ENCODE measurements at places on chromosomes 7 and 10.

- DNase-seq = peak; percentile 45
Observed at GRCh38 chr10:24969841-24970281, 17.5 kb upstream of the PRTFDC1 start.

DNA sequence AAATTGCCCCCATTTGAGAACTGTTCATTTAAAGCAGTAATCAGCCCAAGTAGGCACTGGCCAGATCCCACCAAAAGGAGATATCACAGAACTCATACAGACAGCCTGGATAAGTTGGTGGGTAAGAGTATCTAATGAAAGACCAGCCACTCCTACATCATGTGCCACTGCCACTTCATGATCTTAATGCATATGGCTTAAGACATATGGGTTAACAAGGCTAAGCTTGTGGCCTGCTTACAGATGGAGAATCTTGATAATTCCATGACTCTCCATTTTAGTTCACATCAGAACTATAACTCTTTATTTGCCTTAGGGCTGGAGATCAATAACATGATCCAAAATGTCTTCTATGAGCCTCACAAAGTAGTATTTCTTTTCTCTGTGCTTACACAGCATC, 6.8 kb upstream of the IFIT1B start:
- DNase-seq = no peak

DNA sequence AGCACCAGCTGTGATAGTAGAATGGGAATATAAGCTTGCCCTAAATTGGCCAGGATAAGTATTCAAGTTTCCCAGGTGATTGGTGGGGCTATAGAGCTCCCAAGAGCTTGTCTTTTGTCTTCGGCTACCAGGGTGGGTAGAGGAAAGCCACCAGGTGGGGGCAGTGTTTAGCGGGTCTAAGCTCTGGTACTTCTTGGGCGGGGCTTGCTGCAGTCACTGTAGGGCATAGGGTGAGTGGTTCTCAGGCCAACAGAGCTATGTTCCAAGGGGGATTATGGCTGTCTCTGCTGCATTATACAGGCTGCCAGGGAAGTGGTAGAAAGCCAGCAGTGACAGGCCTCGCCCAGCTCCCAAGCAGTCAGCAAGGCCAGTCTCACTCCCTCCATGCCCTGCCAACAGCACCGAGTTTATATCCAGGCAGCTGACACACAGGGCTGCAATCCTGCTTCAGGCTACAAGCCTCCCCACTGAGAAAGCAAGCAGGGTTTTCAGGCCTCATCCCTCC, 110.7 kb downstream of the ZNF467 start:
- peak; percentile 61 for DNase-seq

GRCh38 chr7:57203161-57203791, 71.0 kb upstream of the ZNF479 start:
- no peak for DNase-seq

- peak; percentile 84 for DNase-seq
Observed at GRCh38 chr7:80372415-80372814, 139.4 kb downstream of the GNAT3 start.

DNA sequence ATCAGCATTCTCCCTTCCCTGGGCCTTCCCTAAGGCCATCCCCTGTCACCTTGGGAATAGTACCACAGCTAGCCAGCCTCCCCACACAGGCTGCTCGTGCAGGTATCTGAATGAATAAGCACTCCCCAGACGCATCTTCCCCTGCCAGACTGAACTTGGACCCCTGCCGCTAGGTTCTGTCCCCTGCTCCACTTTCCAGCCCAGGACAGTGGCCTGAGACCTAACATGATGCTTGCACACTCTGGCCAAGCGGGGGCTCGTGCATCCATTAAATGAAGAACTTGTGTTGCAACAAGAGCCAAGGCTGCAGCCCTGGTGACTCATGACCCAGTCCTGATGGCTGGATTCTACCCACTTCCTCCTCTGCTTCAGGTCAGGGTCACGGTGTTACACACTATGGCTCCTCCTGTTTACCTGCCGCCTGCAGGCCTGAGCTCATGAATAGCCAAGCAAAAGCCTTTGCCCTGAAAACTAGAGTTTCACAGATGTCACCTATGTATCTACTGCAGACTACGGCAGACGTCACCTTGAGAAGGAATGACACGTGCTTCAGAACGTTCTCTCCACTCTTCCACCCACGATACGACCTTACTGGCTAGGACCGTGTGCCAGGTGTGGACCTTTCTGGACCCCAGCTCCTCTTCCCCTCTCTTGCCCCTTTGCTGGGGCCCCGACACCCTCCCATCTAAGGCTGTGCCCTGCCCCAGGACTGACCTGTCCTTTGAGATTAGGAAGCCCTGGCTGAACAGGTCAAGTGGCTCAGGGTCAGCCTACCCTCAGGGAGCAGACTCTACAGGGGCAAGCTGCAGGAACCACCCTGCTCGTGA, 6.5 kb downstream of the ASB13 start:
- peak; percentile 79 for DNase-seq

- no peak for DNase-seq
Observed at GRCh38 chr10:49596493-49596809, 13.7 kb upstream of the SLC18A3 start.

DNA sequence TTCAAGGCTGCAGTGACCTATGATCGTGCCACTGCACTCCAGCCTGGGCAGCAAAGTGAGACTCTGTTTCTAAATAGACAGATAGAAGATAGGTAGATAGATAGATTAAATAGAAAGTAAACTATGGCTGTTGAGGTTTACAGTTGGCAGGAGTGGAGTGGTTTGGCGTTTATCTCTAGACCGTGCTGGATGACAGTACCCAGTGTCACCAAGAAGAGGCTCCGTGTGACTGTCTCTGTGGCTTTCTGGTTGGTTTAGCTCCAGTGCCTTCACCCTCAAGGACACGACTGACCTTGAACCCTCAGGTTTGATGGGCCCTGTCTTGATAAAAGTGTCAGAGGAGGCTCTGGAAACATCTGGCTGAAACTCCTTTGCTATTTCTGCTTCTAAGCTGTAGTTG, 31.7 kb downstream of the CHST12 start:
- no peak for DNase-seq

GRCh38 chr10:11148142-11149028, 130.7 kb downstream of the CELF2 start:
- DNase-seq = no peak

GRCh38 chr10:48939790-48940325, at the start of gene LRRC18:
LRRC18 (minus strand) TSS chr10:48939840; CDS start chr10:48914155, 25,685 bp downstream.
- no peak for DNase-seq

- no peak for DNase-seq
Observed at GRCh38 chr7:158814637-158815036, 14.7 kb downstream of the ESYT2 start.

GRCh38 chr10:5406918-5407317, 2.3 kb upstream of the TUBAL3 start:
- DNase-seq = no peak

GRCh38 chr10:97685395-97685958, 1.6 kb downstream of the AVPI1 start:
- DNase-seq = peak; percentile 37

GRCh38 chr10:51700228-51700817, 928 bp upstream of the CSTF2T start:
- DNase-seq = no peak

Data from EH (cell line).